CD14-positive monocyte (primary cell): ENCODE measurements at places on chromosomes 3 and 15. TPM values are rescaled to one million over a fixed set of nuclear protein-coding genes. Genes with fewer than 3 reads are reported as not detected.
A peak's percentile ranks its signal among the peaks of the same experiment; 100 is the strongest.

DNA sequence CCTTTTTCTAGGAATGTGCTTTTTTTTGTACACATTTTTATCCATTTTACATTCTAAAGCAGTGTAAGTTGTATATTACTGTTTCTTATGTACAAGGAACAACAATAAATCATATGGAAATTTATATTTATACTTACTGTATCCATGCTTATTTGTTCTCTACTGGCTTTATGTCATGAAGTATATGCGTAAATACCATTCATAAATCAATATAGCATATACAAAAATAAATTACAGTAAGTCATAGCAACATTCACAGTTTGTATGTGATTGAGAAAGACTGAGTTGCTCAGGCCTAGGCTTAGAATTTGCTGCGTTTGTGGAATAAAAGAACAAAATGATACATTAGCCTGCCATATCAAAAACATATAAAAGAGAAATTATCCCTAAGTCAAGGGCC lies 16.5 kb downstream of the THBS1 start:
- no peak for DNase-seq

DNA sequence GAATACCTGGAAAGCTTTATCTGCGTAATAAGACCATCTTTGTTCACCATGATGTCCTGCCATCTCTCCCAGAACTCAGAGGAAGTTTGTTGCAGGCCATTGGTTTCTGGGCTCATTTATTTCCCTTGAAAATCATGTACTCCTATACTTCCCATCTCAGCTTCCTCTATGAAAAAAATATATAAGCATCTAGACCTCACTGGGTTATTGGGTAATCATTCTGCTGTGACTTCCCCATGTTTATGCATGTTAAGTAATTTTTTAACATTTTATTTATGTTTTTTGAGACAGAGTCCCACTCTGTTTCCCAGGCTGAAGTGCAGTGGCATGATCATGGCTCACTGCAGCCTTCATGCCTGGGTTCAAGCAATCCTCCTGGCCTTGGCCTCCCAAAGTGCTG lies 184.5 kb downstream of the ZPLD1 start:
- DNase-seq, result peak; percentile 53

- no peak for DNase-seq
Observed at GRCh38 chr3:71254281-71255057, 329.1 kb downstream of the FOXP1 start.

GRCh38 chr15:34336991-34337556 lies 507 bp downstream of the SLC12A6 start:
- DNase-seq, result no peak

DNA sequence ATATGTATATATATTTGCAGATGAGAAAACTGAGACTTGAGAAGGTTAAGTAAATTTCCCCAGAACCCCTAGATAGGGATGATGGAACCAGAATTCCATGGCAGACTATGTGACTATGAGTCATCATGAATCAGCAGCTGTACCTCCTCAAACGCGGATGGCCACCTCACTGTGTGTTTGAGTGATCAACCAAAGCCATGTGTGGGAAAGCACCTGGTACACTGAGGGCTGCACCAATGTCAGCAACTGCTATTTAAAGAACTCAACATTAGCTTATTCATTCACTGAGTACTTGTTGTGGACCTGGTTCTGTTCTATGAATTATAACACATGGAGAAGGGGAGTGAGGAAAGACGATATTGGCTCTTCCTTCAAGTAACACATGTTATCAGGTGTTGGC lies 377.0 kb downstream of the GAP43 start:
- DNase-seq, result no peak

ZKSCAN7 gene
- polyA plus RNA-seq, result 0.48 TPM
